ENCODE measurements at places on chromosomes 6 and 20.

GRCh38 chr6:142339113-142339512, 37.3 kb downstream of the ADGRG6 start:
- DNase-seq = no peak

GRCh38 chr20:61696181-61696735, 369.4 kb downstream of the TAF4 start:
- no peak for DNase-seq

DNA sequence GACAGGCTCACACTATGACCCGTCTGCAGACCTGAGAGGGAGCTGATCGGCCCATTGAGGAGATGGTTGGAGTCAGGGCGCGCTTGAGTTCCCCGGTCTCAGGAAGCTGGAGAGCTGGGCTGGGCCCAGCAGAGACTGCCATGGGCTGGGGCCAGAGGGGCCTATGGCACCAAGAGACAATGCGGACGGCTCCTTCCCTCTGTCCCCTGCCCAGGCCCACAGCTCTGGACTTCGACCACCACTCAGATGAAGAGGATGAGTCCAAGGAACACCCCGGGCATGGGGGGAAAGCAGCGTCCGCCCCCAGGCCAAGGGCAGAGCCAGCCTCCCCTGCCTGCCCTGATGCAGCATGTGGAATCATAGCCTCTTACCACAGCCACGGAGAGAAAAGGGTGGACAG, 40.2 kb upstream of the PHACTR3 start:
- no peak for DNase-seq

DNA sequence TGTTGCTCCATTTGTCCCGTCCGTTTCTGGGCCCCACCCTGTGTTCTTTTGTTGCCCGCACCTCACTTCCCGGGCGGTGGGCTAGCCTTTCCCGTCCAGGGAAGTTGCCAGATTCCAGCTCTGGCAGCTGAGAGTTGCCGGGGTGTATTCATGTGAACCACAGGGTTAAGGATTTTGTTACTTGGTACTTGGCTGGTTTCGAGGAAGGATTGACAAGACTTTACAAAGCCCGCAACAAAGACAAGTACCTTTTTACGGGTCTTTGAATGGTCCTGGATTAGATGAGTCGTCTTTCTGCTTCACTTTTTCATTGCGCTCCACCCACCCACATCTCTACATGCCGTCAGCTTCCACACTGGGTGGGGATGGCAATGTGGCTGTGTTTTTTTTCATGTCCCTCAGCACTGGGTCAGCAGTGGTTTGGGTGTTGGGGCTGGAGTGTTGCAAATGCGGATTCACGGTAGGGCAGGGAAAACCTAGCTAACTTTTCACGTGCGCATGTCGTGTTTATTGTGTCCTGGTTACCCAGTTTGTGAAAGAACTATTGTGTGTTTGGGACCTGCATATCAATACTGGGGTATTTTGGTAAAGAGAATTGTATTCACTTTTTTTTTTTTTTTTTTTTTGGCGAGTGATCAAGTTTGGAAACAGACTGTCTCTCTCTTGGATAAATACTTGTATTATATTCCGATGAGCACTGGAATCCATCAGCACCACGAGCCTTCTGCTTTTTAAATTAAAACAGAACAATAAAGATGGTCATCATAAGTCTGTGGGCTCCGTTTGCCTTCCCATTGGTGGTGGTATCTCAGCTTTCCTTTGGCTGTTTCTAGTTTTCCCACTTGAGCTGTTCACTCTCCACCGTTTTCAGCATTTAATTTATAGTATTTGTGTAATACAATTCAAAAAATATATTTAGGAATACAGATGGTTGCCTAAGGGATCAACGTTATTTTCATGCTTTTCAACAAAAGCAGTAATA, 1.2 kb downstream of the DUSP22 start:
- DNase-seq = no peak

DNA sequence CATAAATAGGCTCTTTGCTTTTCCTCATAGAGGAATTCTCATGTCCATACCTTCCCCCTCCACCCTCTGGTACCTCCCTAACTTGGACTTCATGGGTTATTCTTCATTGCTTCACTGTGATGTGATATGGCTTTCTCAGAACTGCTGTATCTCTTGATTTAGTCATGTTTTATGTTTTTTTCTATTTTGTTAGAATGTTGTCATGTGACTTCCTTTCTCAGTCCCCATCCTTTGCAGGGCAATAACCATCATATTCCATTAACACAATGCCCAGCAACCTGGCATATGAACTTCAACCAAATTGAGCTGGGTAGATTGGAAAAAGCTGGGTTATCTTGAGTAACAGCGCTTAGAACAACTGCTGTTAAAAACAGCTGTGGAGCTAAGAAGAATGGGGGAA, 190.9 kb upstream of the PRSS16 start:
- no peak for DNase-seq

DNA sequence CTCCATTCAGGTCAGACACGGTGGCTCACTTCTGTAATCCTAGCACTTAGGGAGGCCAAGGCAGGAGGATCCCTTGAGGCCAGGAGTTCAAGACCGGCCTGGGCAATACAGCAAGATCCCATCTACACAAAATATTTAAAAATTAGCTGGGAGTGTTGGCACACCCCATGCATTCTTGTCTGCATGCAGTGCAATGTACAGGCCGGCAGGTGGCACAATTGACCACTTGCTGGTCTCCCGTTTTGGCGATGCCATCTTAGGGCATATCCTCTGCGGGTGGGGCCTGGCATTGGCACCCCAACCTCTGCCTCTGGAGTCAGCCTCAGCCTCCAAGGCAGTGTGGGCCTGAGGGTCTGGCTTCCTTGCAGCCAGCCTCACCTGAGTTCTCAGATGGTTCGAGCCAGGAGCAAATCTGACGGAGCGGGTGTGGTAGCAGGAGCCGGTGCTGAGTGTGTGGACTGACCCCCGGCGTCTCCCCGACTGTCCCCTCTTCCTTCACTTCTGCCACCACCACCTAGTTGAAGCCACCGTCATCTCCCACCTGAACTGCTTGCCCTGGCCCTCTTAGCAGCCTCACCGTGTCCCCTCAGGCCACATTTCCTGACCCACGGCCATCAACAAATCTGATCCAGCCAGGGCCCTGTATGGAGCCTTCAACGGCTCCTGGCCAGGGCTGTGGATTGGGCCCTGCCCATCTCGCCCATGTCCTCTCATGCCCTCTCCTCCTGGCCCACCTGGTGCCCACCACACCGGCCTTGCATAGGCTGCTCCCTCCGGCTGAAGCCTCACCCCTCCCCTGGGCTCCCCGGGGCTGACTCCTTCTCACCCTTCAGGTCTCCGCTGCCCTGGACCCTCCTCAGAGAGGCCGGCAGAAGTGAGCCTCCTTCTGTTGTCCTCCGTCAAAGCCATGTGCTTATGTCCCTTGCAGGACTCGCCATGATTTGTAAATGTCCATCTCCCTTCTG, 44.0 kb downstream of the EFCAB8 start:
- DNase-seq = peak; percentile 68

DNA sequence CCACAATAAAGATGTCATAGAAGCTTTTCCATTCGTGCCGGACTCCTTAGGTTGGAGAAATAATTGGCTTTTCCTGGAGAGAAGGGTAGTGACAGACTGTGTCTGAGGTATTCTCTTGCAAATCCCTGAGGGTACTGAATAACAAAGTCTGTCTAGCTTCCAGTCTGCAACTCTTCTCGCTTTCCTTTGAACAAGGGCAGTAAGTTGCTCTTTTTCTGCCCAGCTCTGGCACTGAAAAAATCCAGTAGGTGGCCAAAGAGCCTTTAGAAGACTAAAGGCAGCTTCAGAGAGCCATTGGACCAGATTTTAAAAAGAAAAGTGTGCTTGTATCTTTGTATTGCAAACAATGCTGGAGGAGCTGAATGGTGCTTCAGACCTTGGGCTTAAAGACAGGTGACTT, 20.7 kb upstream of the RREB1 start:
- DNase-seq = peak; percentile 32

GRCh38 chr20:3995067-3995748, 20.1 kb downstream of the RNF24 start:
- DNase-seq = no peak

GRCh38 chr6:2468601-2468955, 223.2 kb upstream of the GMDS start:
- no peak for DNase-seq

DNA sequence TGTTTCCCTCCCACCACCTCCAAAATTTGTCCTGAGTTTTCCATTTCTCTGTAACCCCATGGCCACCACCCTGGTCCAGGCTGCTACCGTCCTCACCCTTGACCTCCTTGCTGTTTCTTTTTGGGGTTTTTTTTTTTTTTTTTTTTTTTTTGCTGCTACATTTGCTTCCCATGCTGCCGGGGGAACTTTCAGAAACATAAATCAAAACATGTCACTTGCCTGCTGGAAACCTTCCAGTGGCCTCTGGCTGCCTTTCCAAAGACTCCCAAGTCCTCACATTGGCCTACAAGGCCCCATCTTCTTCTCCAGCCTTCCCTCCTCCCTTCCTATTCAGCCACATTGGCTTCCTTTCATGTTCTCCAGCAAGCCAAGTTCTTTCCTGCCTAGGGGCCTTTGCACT, 50.4 kb upstream of the PTGIS start:
- no peak for DNase-seq

DNA sequence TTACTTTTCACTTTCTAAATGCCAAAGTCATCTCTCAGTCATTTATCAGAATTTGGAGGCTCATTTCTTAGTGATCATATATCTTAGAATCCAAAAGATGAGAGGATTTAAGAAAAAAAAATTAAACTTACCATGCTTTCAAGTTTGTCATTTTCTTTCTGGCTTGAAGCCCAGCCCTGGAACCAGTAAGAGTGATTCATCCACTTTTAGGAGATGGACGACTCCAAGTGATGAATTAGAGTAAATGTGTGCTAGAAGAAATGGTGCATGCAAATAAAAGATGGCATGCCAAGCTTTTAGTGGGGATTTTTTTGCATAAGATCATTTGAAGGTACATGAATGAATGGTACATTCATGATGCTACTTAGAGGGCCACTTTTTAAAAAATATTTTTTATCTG, 20.1 kb downstream of the PLCB1 start:
- DNase-seq = no peak

Data from midbrain (tissue), 1 donor.